ENCODE measurements at places on chromosomes 5 and 9.

DNA sequence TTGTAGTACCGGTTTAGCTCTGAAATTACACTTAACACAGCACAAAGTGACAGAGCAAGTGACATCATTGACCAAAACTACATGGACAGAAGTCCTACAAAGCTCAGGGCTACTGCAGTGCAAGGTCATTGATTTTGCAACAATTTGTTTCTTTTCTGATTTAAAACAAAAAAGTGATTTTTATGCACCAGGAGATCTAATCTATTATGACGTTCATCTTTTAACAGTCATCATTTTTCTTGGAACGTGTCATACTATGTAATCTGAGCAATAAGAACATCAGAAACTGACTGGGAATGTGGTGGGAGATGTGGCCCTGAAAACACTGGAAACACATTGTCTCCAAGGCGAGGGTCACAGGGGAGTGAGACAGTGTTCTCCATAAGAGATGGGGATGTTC lies 17.4 kb upstream of the ZFAND5 start:
- no peak for DNase-seq

DNA sequence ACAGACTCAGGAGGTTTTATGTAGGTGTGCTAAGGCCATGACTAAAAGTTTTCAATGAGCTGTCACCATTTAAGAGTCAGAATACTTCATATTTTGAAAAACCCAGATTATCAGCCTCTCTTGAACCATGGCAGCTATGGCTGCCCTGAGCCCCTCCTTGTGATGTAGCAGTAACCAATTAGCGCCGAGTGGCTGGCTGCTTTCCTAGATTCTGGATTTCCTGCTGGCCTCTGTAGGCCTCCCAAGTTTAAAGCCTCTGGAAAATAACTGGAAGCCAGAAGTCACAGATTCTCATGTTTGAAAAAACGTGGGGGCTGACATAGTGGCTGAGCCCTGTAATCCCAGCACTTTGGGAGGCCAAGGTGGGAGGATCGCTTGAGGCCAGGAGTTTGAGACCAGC lies 25.5 kb downstream of the DAB2IP start:
- DNase-seq: no peak

GRCh38 chr5:142017832-142018427 lies 5.1 kb upstream of the GNPDA1 start:
- DNase-seq: no peak

DNA sequence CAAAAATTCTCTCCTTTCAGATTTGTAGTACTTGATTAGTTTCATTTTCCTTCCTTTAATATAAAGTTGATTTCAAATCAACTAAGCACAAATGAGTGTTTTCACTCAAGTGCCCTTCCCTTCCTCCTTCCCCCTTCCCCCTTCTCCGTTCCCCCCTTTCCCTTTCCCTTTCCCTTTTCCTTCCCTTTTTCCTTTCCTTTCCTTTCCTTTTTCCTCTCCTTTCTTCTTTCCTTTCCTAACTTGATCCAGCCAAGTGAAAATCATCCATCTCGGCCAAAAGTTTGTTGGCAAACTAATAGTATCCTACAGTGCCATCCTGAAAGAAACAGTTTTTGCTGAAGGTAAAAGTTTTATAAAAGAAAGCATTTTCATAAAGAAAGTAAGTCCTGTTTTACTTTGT lies 85.3 kb upstream of the CD180 start:
- no peak for DNase-seq

- DNase-seq: no peak
Observed at GRCh38 chr5:171806976-171807747, 21.5 kb downstream of the SMIM23 start.

GRCh38 chr5:18072600-18072999 lies 438.3 kb downstream of the TAF11L14 start:
- no peak for DNase-seq

- DNase-seq: no peak
Observed at GRCh38 chr5:78545406-78545805, 103.2 kb downstream of the LHFPL2 start.

DNA sequence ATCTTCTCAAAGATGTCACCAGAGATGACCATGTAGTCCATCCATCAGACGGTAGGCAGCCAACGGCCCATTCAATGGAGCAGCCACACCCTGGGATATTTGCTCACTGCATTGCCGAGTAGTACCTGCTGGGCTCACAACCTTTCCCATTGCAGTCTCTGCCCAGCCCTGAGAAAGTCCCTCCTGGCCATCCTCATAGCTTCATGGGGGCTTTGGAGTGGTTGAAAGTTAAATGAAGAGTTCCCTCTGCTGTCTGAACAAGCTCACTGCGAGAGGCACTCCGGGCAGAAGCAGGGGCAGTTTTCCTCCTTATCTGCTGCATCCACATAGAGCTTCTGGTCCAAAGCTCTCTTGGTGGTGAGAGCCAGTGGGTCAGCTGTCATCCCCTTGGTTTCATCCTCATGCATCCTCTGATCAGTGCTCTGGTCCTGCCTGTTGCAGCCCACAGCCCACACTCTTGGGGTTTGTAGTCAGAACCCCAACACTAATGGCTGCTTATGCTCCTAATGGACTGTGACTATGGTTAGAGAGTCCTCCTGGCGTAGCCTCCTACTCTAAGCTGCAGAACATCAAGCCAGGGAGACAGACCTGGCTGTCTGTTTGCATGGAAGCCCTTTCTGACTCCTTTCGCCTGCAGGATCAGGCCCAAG lies 23.3 kb downstream of the TNFSF8 start:
- DNase-seq: no peak

GRCh38 chr5:75322066-75322465 lies 15.0 kb upstream of the HMGCR start:
- no peak for DNase-seq
